ENCODE measurements at places on chromosomes 1 and 21. TPM values are rescaled to one million over a fixed set of nuclear protein-coding genes. Genes with fewer than 3 reads are reported as not detected.
A peak's percentile ranks its signal among the peaks of the same experiment; 100 is the strongest.

DNA sequence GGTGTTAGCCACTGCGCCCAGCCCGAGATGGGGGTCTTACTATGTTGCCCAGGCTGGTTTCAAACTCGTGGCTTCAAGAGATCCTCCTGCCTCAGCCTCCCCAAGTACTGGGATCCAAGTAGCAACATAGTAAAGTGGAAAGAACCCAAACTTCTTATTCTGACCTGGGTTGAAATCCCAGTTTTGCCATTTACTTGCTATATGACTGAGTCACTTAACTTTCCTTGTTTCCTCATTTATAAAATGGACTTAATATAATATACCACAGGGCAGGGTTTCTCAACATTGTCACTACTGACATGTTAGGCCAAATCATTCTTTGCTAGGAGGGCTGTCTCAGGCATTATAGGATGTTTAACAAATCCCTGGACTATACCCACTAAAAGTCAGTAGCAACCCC is 6.7 kb downstream of the PFDN2 start:
- no peak for DNase-seq

GRCh38 chr1:119893238-119893791 is 3.0 kb downstream of the ADAM30 start:
- DNase-seq, result no peak

DNA sequence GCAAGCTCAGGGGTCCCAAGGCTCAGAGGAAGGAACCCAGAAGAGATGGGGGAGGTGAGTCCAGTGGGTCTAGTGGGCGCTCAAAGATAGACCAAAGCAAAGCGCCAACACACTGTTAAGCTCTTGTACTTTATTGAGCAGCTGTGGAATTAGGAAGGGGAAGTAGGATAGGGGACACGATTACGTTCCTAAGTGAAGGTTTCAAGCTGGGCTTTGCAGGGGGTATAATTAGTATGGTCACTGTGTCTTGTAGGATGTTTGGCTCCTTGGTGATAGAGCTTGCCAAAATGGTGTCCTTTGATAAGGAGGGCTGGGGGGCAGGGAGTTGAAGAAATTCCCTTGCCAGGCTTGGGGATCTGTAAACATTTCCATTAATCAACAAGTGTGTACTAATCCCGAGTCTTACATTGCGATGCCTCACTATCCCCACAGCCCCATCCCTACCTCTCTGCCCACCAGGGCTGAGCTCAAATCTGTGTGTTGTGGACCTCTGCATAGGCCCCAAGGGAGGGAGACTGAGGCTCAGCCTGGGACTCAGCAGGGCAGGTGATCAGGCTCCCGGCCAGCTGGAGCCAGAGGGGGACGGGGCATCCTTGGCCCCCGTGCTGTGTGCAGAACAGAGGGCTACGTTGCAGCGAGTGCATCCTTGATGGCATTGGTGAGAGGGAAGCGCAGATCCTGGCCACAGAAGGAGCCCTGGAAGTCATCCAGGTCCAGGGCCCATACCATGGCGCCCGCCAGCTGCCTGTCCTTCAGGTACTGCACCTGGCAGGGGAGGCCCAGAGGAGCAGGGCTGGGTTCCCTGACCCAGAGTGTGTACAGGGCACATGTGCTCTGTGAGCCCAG is 3.4 kb upstream of the MYBPH start:
- no peak for DNase-seq

DNA sequence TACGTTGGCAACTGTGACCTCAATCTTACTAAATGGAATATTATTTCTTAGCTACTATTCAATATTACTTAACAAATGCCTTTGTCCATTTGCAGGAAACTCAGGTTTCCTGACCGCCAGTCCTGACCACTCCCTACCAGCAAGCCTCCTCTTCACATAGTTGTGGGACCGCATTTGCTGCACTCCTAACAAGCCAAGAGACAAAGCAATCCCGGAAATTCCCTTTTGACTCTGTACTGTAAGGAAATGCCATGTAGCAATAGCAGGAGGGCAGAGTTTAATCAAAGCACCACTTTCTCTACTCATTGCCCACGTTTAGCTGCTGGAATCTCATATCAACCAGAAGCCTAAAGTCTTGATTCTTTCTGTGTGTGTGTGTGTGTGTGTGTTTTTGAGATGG is 28.1 kb upstream of the ACBD6 start:
- peak; percentile 99 for DNase-seq

GRCh38 chr1:165666152-165666825 is 32.1 kb downstream of the ALDH9A1 start:
- no peak for DNase-seq

DNA sequence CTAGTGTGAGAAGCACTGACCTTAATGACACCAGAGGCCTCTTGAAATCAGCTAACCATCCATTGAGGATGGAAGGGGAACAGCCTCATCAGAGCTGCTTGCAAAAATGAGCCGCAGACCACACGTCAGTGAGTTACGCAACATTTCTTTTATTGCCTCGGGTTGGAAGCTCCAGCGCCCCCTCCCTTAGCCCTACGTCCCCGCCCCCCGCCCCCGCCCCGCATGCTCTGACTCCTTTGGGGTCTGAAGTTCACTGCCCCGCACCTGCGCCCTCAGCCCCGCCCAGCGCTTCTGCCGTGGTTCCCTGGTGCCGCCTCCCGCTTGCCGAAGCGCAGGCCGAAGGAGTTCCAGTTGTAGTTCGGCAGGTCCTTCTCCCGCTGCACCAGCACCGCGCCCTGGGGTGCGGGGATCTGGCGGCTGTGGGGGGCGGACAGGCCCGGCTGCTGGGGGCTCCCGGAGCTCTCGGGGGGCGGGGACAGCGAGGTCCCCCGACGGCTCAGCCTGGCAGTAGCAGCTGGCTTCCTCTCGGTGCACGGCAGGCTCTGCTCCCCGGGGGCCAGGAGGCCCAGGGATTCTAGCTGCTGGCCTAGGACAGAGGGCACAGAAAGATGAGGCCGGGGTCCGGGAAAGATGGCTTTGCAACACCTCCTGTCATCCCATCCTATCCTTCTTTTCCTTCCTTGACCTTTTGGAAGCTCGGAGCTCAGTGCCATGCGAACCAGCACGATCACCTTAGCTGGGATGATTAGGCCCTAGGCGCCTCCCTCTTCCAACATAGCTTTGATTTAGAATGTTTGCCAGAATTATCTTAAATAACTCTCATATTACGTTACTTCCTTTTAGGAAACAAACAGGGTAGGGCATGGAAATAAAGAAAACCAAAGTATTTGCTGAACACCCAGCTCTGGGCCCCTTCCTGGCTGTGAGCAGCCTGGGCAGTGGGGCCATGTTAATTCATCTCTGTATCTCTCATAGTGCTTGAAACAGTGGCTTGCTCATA is 5.8 kb downstream of the KISS1 start:
- DNase-seq, result no peak

DNA sequence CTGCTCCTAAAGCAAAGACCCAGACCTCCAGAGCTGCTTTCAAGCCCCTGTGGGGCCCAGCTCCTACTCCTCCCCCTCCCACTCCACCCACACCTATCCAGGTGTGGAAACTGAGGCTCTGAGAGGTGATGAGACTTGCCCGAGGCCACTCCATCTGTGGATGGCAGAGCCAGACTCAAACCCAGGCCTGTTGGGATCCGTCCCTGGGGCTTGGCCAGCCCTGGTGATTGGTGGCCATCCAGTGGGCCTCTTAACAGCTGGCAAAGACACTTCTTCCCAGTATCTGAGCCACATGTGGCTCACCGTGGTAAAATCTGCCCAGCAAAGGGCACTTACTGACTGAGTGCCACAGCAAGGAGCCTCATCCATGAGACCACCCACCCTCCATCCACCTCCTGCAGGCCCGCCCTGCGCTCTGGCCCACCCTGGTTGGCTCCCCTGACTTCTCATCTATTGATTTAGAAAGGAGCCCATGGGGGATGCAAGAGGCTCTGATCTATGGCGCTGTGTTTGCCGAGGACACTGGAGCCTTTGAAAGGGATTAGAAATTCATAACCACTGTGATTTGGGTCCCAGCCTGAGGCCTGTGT is 398.5 kb downstream of the PTPRU start:
- DNase-seq, result no peak

DNA sequence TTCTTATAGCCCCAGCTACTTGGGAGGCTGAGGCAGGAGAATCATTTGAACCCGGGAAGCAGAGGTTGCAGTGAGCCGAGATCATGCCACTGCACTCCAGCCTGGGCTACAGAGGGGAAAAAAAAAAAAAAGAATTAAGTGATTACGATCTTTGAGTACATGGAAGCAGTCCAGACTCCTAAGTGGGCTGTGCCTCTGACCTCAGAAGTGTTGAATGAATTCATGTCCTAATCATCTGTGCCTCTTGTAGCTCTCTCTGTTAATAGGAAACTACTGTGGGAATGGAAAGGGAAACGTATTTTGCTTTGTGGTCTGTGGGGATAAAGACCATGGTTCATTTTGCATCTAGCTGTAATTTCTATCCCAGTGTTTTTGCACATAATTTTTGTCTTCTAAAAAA is 8.4 kb upstream of the IVNS1ABP start:
- DNase-seq, result no peak

Gene F3
- total RNA-seq, result 1,840 TPM

Gene ANGPTL7
- 2.3 TPM for total RNA-seq

Gene ST7L
- 22.3 TPM for total RNA-seq

Gene PSMA5
- 104 TPM for total RNA-seq
